ENCODE measurements at places on chromosomes 4 and X.

- DNase-seq = no peak
These were observed 16.3 kb upstream of the ESX1 start for GRCh38 chrX:104270916-104271512.

- DNase-seq = no peak
These were observed 207.0 kb downstream of the NSUN7 start for GRCh38 chr4:40956721-40957255.

DNA sequence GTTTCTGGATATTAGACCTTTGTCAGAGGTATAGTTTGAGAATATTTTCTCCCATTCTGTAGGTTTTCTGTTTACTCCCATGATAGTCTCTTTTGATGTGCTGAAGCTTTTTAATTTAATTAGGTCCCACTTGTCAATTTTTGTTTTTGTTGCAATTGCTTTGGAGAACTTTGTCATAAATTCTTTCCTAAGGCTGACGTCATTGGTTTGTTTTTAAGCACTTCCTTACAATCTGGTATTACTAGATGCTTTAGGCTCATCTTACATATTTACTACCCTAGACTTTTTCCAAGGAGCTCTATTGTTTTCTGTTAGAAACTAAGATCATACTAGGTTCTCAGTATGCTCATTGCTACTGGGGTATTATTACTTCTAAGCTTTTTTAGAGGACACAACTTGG is 806.3 kb downstream of the PDHA2 start:
- no peak for DNase-seq

GRCh38 chr4:2785613-2786012 is 7.3 kb upstream of the SH3BP2 start:
- DNase-seq = no peak

GRCh38 chrX:71195964-71196649 is 26.9 kb upstream of the GJB1 start:
- no peak for DNase-seq

- no peak for DNase-seq
These were observed 54.4 kb downstream of the FAM53A start for GRCh38 chr4:1629699-1630083.

- no peak for DNase-seq
These were observed 46.0 kb downstream of the TFDP3 start for GRCh38 chrX:133171962-133172708.

DNA sequence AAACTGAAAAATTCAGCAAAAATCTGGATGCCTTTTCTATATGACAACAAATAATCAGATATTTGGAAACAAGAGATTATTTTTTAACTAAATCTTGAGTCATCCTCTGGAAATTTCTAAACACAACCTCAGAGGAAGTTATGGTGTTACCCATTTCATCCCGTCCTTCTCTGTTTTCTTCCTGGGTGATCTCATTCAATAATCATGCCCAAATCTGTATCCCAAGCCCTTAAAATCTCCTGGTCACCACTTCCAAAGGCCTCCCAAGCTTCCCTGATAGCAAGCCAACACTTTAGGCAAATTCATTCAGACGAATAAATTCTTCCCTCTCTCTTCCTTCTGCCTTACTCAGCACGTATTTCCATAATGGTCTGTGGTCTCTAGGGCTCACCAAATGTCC is 9.7 kb upstream of the SORCS2 start:
- no peak for DNase-seq

Data from stimulated activated CD4-positive, alpha-beta T cell treated with anti-CD3 and anti-CD28 coated beads, Interleukin-12 subunit alpha, Interleukin-12 subunit beta, amount 100 ng/mL, for 24 hours (primary cell).